ENCODE measurements at places on chromosomes 16 and 17.

GRCh38 chr17:55661256-55661758, 61.4 kb downstream of the TMEM100 start:
- no peak for DNase-seq

GRCh38 chr17:10646392-10646990, 10.6 kb downstream of the MYH3 start:
- DNase-seq, result peak; percentile 86

DNA sequence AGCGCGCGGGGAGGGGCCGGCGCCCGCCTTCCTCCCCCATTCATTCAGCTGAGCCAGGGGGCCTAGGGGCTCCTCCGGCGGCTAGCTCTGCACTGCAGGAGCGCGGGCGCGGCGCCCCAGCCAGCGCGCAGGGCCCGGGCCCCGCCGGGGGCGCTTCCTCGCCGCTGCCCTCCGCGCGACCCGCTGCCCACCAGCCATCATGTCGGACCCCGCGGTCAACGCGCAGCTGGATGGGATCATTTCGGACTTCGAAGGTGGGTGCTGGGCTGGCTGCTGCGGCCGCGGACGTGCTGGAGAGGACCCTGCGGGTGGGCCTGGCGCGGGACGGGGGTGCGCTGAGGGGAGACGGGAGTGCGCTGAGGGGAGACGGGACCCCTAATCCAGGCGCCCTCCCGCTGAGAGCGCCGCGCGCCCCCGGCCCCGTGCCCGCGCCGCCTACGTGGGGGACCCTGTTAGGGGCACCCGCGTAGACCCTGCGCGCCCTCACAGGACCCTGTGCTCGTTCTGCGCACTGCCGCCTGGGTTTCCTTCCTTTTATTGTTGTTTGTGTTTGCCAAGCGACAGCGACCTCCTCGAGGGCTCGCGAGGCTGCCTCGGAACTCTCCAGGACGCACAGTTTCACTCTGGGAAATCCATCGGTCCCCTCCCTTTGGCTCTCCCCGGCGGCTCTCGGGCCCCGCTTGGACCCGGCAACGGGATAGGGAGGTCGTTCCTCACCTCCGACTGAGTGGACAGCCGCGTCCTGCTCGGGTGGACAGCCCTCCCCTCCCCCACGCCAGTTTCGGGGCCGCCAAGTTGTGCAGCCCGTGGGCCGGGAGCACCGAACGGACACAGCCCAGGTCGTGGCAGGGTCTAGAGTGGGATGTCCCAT, 232.8 kb downstream of the SEC14L1 start:
- peak; percentile 32 for DNase-seq

DNA sequence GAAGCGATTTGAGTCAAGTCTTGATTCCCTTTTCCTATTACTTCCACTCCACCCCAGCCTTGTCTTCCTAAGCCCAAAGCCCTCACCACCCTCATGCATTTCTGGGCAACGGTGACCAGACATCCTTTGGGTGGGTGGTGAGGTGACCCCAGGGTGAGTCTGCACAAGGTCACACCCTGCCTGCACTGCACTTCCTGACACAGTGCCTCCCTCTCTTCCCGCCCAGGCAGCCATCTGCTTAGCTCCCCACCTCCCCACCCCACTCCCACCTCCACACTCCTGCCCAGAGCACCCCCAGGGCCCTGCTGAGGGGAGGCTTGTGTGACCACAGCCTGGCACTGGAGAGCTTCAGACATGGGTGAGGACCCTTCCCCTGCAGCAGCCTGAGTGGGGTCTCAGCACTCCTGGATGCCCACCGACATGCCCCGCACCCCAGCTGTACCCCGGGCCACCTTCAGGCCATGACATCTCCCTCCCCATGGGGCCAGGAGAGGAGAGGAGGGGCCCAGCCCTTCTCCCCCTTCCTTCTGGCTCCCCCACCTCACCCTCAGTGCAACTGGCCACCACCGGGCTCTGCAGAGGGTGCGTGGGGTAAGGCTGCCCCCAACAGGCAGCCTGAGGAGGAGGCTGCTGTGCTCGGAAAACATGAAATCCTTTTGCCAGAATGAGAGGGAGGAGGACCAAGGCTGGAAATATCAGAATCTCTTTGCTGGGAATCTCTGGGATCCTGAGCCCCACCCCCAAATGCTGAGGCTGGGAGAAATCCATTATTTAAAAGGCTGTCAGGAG, 68.6 kb downstream of the CCT6B start:
- DNase-seq, result peak; percentile 34

- DNase-seq, result no peak
Observed at GRCh38 chr17:65978871-65979270, 213.1 kb downstream of the CEP112 start.

GRCh38 chr16:85202631-85203461, 90.6 kb upstream of the CIBAR2 start:
- DNase-seq, result no peak

- DNase-seq, result no peak
Observed at GRCh38 chr17:71099003-71099714, 929.8 kb downstream of the KCNJ2 start.

DNA sequence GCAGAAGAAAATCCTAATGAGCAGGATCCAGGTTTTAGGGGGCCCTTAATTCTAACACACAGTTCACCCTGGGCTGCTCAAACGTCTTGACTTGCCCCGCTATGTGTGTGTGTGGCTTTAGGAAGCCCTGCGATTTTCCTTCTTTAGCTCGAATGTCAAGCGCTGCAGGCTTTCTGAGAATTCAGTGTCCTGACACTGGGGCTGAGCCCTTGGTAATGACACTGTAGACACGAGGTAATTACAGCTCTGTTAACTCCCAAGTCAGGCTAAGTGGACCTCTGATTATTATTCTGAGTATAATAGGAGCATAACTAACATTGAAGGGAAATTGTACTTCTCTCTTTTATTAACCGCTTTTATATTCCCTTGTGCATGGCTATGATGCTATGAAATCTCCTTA, 202.1 kb downstream of the RBFOX1 start:
- DNase-seq, result no peak

DNA sequence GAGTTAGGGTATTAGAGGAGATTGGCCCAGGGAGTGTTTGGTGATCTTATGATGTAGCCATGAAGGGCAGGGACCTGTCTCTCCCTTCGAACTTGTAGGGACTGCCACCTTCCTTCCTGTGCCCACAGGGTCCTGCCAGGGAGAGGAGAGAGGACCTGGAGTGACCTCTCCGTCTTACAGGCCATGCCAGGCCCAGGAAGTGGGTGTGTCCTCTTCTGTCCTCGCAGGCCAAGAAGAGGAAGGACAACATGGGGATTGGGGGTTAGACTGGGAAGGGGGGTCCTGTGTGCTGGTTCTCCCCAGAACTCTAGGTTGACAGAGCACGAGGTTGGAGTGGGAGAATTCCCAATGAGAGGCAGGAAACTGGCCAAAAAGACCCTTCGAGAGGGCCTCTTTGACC, 43.4 kb upstream of the TAC4 start:
- DNase-seq, result no peak

- no peak for DNase-seq
Observed at GRCh38 chr17:36736201-36737156, 135.1 kb downstream of the MRM1 start.

DNA sequence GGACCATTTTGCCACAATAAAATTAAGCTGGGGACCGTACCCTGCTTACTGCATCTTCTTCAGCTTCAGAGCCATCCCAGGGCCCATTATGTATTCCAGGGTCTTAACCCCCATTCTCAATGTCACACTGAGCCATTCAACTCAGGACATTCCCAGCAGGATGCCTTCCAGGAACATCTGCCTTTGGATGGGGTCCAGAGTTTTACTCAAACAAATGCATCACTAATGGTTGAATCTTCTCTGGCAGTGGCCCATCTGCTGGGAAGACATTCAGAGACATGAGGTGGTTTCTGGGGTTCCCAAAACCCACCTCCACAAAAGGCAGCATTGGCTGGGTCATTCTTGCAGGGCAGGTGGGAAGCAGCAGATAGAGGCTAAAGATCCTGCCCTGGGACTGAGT, 3.4 kb upstream of the SEC14L5 start:
- no peak for DNase-seq

GRCh38 chr16:54986409-54986808, 55.7 kb downstream of the IRX5 start:
- no peak for DNase-seq

GRCh38 chr17:3812284-3812683, 11.3 kb upstream of the ITGAE start:
- no peak for DNase-seq

GRCh38 chr16:85092309-85092708, 20.0 kb downstream of the CIBAR2 start:
- no peak for DNase-seq

DNA sequence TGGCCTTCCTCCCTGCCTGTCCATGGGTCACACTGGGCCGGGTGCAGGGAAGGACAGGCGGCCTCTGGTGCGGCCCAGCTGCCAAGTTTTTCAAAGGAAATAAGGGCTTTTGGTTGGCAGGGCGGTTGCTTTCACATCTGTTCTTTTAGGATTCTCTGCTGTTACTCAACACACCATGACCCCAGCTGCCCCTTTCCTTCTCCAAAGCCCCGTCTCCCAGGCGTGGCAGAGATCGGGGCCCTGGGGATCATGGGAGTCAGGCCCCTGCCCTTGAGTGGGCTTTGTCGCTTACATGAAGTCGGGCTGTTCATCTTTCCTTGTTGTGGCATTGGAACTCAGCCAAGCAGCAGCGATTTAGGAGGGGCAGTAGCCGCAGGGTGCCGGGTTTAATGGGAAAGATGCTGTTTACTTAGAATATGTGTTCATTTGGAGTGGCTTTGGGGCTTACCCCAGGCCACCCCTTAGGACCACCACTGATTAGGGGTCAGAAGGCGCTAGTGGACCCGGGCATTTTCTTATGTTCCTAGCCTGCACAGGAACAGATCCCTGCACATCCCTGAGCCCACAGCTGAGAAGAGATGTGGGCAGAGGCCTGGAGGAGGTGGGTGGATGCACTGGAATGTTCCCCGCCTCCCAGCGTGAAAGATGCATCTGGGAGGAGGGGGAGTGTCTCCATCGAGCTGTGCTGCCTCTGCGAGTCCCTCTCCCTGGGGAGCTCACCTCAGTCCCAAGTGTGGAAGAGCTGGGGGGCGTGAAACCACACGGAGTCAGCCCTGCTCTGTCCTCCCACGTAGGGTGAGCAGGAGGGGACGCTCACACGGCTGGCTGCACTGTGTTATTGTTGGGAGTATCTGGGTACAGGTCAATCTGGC, 6.8 kb upstream of the ADCY7 start:
- DNase-seq, result no peak

GRCh38 chr16:68902969-68903345, 59.6 kb downstream of the TANGO6 start:
- DNase-seq, result no peak

DNA sequence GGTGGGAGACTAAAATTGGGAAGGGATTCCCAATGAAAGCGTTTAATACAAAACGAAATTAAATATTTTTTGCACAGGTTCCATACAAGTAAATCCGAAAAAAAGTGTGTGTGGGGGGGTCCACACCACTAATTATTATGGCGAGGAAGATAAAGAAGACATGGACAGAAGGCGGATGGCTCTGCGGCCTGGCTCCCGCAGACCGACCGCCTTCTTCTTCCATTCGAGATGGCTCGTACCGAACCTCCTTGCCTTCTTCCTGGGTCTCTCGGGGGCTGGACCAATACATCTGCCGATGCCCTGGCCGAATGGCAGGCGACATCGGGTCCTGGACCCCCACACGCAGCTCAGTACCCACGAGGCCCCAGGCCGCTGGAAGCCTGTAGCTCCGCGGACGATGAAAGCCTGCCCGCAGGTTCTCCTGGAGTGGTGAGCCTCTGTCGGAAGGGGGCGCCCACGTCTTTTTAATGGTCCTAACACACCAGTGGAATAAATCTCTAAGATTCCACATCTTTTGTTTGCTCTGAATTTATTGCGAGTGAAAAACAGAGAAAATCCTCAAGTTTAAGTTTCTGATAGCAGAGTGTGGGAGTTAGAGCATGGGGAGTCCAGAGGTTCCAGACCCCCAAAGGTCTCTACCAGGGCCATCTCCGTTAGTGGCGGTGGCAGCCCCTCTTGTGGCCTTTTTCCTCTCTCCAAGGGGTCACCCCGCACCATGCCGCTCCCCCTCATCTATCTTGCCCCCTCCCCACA, 1.4 kb downstream of the PRAC2 start:
- DNase-seq, result peak; percentile 82

GRCh38 chr17:79691931-79692330, 38.8 kb upstream of the ENPP7 start:
- DNase-seq, result no peak

DNA sequence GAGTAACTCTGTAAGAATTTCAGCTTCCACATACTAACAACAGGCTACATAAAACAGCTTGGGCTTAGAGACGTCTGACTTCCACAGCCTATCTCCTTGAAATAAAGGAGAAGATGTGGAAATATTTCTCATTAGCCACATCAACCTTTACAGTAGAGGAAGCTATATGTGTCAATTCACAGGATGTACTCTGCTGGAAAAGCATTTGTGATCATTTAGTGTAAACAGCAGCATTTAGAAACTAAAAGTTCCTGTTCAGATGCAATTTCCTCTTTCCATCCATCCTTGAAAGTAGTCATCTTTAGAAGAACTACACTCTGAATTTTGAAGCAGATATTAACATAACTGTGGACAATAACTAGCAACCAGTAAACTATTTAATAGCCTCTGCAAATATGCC, 46.2 kb downstream of the XPO6 start:
- no peak for DNase-seq

- no peak for DNase-seq
Observed at GRCh38 chr16:2398520-2398919, 30.7 kb upstream of the CCNF start.

- DNase-seq, result no peak
Observed at GRCh38 chr17:38601539-38602351, 4.0 kb downstream of the SRCIN1 start.
